ENCODE measurements at places on chromosomes 1 and 21.

GRCh38 chr1:94765958-94766357 is 54.2 kb upstream of the SLC44A3 start:
- DNase-seq, result no peak

GRCh38 chr1:46479744-46480350 is 9.8 kb upstream of the DMBX1 start:
- DNase-seq, result no peak

- no peak for DNase-seq
Measured at GRCh38 chr1:52550447-52550846, 2.4 kb downstream of the TUT4 start.

DNA sequence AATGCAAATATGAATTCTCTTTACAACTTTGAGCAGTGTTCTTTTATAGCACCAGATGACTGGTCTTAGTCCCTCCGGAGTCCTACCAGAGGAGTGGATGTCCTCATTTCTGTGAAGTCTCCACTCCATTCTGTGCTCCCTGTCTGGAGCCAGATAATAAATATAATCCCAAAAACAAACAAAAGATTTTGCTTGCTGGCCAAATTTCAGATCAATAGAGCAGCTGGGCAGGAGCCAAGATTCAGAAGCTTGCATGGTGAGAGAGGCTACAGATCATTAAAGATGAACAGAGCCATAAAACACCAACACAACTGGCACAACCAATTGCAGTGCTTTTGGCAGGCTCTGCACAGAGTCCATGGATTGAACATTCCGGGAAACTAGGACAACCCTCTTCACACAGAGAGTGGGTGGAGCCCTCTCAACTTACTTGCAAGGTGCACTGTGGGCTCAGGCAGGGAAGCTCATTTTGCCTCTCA is 231.5 kb upstream of the SNX7 start:
- peak; percentile 49 for DNase-seq

- DNase-seq, result peak; percentile 82
Measured at GRCh38 chr1:74732960-74733603, at the start of the genes CRYZ and TYW3. TSS of gene CRYZ (minus strand) at chr1:74733050. CDS start at chr1:74724821, 8,229 bp downstream. TSS of gene TYW3 (plus strand) at chr1:74733152. CDS start at chr1:74733245, 93 bp downstream.

GRCh38 chr1:222798975-222799374 is 15.9 kb upstream of the DISP1 start:
- DNase-seq, result no peak

DNA sequence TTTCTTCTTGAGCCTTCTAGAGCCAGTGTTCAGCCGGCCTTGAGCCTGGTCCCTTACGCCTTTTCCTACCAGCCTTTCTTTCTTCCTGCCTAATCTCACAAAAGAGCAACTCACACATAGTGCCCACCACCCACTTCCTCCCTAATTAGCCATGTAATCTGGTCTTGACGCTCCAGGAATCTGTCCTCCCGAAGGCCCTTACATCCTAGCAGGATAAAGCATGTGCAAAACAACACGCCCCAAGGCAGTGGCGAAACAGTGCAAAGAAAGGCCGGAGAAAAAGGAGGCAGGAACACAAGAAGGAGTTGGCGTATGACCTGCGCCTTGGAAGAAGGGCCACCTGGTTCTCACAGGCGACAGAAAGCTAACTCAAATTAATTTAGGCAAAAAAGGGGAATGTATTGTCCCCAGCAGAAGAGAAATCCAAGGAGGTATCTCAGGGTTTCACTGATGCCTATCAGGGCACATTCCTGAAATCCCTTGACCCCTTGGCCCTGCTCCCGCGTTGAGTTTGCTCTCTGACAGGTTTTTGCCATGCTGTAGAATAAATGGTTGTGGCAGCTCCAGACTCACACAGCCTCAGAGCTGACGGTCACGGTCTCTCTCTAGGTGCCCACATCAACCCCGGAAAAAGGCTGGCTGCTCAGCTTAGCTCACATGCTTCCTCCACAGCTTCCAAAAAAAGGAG is 79.0 kb downstream of the ZNF281 start:
- DNase-seq, result no peak

DNA sequence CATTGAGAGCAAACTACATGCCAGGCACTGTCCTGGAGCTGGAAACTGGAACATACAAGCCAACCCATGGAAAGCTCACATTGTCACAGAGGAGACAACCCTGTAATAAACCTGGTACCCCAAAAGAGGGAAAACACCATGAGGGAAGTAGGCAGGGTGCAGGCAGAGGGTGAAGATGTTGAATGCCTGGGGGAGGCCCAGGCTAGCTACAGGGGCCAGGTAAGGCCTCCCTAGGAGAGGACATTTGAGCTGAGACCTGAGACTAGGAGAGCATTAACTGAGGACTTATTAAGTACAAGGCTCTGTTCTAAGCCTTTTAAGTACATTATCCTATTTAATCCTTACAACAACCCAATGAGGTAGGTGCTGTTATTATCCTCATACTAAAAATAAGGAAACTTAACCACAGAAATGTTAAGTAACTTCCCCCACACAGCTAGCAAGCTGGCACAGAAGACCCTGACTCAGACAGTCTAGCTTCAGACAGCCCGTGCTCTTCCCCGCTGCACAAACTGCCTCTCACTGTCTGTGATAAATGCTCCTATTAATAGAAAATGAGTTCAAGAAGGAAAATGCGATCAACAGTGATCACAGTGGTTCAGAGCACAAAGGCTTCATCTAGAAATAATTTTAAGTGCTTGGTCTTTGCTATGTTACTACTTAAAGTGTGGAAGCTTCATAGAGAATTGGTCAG is 41.8 kb downstream of the ZNF281 start:
- no peak for DNase-seq

DNA sequence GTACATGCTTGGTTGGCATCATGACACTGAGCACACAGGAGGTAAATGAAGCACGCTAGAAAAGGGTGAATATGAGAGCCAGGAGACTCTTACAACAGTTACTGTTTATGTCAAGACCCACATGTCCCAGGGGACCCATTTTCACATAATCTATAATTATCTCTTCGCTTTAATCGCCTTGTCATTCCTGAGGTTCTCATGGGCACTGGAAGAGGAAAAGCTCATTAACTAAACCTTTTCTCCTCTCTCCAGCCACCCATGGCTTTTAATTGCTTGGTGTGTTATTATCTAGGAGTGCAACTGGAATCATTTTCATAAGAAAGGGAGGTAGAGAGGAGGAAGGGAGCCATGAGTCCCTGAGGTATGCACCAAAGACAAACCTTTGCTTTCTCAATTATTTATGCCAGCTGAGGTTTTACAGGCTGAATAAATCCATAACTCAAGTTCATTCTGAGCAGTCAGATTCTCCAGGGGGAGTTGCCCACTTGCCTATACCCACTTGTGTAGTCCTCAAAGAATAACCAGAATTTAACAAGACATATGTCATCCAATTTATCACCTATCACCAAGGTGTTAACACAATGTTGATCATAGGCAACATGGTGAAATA is 77.4 kb downstream of the ACBD6 start:
- peak; percentile 85 for DNase-seq

DNA sequence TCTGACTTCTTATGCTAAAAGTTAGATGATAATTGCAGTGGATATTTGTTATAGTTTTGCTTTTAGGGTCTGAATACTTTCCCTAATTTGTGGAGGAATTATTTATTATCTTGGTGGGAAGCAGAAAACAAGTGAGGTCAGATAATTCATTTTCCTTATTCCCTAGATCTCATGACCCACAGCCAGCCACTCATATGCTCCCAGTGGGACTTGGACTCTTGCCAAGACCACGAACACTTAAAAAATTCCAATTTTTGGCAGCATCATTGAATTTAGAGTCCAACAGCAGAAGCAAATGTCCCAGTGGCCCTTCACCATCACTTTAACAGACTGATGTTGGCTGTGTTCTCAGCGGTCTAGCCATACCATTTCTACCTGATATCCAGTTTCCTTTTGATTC is 204.2 kb downstream of the HMCN1 start:
- no peak for DNase-seq

GRCh38 chr1:98962156-98962555 is 42.5 kb downstream of the PLPPR5 start:
- no peak for DNase-seq

DNA sequence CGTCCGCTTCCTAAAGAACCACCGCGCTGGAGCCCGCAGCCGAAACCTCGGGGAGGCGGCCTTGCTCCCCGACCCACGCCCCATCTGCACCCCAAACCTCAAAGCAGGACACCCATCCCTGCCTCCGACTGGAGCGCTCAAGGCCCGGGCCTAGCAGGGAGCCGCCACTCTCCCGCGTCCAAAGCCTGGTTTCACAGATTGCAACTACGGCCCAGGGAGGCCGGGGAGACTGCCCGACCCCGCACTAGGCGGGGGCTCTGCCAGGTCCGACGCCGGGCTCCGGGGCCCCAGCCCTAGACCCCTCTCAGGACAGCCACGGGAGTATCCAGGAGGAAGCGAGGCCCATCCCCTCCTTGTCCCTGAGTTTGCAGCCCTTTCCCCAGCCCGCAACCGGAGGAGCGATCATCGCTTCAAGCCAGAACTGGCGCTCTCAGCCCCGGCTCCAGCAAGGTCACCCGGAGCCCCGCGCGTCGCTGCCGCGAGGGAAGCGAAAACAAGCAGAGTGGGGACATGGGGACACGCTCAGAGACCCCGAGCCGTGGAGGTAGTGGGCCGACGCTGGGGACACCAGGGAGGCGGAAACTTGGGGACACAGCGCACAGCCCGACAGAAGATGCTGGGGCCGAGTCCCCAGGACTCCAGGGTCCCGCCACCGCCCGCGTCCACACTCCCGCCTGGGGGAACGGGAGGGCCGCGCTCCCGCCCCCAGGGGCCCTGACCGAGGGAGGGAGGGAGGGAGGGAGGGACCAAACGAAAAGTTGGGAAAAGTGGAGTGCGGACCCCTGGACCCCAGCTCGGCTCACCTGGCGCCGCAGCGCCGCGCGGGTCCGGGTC is 433 bp downstream of the TMEM200B start:
- DNase-seq, result no peak

- no peak for DNase-seq
Measured at GRCh38 chr1:100476735-100477290, 61.1 kb upstream of the GPR88 start.

- DNase-seq, result no peak
Measured at GRCh38 chr1:222523852-222524251, 24.1 kb downstream of the HHIPL2 start.

GRCh38 chr1:172837816-172838679 is 179.1 kb downstream of the FASLG start:
- DNase-seq, result no peak

DNA sequence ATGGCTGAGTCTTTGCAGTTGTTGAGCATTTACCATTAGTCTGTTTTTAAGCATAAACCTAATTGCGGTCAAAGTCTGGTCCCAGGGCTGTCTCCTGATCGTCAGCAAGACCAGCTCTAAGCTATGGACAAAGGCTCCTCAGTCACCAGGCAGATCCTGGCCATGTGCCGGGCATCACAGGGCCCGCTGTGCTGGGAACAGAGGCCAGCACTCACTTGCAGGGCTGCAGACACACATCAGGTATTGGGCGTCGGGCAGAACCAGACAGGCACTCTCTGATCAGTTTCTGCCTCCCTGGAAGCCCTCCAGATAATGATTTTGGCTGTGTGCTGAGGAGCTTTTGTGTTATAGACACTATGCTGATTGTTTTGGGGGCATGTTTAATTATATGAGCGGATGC is 26.6 kb downstream of the TMEM51 start:
- no peak for DNase-seq

GRCh38 chr1:95384567-95384966 is 150.6 kb downstream of the RWDD3 start:
- no peak for DNase-seq

GRCh38 chr1:174301295-174302077 is 142.2 kb downstream of the RABGAP1L start:
- DNase-seq, result no peak

- DNase-seq, result no peak
Measured at GRCh38 chr1:39462074-39462473, 29.4 kb upstream of the BMP8A start.

DNA sequence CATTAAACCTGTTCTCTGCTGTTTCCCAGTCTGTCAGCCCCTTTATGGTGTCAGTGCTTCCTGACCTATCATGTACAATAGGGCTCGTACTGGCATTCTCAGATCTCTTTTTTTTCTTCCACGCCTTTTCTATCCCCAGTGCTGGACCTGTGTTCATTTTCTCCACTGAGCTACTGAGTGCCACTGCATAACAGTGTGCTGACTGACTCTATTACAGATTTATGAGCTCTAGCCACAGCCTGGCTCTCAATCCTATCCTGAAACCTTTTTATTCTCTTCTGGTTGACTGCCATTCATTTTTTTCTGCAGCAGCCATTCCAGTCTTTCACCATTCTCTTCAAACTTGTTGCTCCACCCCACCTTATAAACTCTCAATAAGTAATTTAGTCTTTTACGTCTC is 59.6 kb upstream of the MACF1 start:
- no peak for DNase-seq

- DNase-seq, result no peak
Measured at GRCh38 chr1:228160201-228160761, 5.3 kb upstream of the IBA57 start.

GRCh38 chr1:230768903-230769570 is 21.8 kb downstream of the CAPN9 start:
- DNase-seq, result no peak

DNA sequence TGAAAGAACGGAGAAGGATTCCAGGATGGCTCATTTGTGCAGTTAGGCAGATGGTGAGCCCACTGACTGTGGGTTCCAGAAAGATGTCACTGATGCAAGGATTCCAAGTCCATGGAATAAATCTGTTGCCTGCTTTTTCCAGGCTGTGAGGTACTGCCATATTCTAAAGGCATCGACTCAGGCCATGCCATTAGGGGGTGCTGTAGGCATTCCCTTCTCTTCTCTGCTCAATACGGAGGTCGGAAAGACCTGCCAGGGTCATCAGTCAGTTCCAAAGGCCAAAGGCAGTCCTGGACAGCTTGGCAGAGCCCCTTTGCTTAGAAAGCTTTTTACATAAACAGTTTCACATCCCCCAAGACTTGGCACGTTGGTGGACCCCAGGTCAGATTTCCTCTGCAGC is 31.7 kb upstream of the TMEM125 start:
- peak; percentile 26 for DNase-seq

DNA sequence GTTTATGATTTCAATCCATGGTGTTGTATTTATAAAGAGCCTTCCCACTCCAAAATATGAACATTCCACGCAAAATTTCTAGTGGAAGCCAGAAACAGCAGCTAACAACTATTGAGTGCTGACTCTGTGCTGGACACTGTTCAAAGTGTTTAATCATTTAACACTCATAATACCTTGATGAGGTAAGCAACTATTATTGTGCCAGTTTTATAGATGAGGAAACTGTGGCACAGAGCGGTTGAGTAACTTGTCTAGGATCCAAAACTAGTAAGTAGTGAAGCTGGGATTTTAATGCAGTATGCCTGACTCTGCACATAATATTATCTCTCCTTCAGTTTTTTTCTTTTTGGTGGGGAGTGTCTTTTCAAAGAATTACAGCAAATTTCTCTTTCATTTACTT is 228.3 kb downstream of the SLC35F3 start:
- no peak for DNase-seq

DNA sequence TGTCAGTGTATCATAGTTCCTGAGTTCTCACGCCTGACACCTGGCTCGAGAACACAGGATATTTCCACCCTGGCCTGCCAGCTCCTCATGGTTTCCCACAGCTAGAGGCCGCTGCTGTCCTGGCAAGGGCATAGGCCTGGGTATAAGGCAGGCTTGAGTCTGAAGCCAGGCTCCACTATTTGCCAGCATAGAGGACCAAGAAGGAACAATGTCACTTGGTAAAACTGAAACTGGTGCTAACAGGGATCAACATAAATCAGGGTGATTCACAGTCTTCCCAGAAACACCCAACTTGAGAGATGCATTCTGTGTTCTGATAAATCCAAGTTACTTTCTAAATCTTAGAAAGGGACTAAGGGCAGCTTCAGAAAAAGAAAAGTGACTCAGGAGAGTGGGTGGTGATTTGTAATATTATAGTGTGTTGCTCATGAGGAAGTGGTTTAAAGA is 6.9 kb upstream of the S100A2 start:
- DNase-seq, result peak; percentile 72

GRCh38 chr1:44483089-44483874 is 78.2 kb downstream of the RNF220 start:
- no peak for DNase-seq
